HS-5 (cell line): ENCODE measurements at places on chromosomes 1 and 21.

DNA sequence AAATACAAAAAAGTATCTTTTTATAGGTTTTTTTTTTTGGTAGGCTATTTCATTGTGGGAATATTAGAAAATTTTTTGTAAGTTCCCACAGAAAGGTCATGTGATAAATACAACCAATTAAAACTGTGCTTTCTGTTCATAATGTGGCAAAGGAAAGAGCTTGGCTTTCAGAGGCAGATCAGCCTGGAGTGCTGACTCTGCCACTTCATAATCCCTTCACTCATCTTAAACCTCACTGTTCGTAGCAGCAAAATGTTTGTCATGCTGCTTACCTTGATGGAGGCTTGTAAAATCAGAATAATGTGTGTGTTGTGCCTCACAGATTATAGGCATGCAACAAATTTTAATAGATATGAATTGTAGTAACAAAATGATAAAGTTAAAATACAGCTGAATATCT is 176.8 kb downstream of the ZP4 start:
- no peak for DNase-seq

DNA sequence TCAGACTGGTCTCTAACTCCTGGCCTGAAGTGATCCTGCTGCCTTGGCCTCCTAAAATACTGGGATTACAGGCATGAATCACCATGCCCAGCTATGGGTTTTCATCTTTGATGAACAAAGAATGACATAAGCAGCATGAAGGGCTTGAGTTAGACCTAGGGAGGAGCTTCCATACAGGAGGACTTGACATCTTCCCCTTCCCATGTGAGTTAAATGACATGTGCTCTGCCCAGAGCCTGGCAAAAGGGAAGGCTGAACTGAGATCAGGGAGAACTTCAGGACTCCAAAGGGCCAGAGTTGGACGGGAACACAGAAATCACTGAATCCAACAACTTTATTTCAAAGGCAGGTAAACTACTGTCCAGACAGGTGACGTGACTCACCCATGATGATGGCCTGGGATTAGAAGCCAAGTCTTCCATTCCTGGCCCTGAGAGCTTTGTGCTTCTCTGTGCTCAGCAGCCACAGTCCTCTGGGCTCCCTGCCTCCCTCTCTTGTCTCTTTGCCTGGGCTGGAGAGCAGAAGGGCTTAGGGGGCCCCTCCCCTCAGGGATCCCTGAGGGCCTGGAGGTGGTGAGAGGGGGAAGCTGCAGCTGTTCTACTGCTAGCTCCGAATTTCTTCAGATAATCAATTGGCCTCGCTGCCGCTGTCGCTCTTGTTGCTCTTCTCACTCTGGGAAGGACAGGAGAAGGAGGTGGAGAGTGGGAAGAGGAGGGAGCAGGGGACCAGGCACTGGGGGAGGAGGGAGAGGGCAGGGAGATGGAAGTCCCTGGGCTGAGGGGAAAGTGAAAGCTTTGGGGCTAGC is 7.6 kb downstream of the NHLH1 start:
- no peak for DNase-seq

- no peak for DNase-seq
These were observed 135.9 kb upstream of the HMCN1 start for GRCh38 chr1:185598332-185598731.

- DNase-seq = no peak
These were observed 29.1 kb upstream of the F13B start for GRCh38 chr1:197096137-197096536.

DNA sequence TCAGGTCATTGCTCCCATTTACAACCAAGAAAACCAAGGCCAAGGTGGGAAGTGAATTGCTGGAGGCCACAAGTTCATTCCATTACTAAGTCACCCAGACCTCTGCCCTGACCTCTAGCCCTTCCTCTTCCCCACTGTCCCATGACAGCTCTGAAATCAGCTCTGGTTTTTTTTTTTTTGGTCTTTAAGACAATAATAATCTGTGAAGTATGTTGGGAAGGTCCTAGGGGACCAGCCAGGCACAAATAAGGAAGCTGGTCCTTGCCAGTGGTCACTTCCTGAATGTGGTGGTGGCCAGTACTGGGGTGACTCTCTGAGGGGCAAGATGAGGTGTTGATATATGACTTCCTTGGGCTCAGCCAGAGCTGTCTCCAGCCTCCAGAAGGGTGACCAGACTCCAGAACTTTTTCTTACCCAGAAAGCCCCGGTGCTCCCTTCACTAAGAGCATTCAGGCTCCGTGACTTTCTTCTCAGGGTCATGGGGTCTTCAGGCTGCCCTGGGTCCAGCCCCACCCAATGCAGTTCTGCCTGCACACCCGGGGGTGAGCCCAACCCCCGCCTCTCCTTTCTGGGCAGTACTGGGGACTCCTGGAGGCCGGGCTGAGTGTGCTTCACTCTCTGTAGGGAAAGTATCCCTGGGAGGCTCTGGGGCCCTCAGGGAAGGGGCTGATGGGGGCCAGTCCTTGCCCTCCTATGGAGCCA is 159.6 kb downstream of the PTPRU start:
- DNase-seq = no peak

DNA sequence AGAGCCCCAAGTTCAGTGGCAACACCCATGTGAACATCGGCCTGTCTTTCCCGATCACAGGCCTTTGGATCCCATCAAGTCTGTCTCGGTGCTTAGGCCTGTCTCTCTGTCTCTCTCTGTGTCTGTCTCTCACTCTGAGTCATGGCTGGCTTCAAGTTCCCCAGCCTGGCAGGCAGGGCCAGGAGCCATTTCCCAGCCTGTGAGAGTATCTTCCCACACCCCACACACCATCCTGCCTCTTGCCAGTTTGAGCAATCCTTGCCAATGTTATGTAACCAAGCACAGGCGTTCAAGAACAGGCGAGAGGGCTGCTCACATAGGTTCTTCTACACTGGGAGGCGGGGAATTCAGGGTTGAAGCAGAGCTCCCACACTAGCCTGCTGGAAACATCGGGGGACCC is 70.0 kb upstream of the TMEM51 start:
- no peak for DNase-seq

DNA sequence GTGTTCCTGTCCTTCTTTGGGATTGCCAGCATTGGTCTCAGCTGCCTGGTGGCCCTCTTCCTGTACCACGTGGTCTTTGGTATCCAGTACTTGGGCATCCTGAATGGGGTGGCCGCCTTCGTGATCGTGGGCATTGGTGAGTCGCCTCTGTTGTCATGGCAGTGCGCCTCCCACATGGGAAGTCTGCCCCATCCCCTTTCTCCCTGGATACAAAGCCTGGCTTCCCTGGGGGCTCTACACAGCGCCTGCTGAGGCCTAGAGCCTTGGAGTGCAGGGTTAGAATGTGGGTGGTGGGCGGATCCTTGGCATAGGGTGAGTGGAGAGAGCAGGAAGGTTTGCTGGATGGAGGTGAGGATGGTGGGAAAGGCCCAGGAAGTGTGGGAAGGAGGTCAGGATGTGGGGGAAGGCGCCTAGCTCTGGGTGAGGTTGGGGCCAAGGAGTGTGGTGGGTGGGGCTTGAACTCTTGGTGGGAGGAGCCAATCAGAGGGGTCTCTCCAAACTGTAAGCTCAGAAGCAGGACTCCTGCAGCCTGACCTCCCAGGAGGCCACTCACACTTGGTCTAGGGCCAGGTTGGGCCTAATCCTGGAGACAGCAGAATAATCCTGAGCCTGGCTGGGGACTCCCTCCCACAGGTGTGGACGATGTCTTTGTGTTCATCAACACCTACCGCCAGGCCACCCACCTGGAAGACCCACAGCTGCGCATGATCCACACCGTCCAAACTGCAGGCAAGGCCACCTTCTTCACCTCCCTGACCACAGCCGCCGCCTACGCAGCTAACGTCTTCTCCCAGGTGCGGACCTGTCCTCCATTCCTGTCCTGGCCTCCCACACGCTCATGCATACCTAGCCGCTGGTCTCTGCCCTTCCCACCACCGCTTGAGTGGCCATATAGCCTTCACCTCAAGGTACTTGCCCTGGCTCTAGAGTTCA is 36.7 kb downstream of the DISP3 start:
- DNase-seq = no peak

DNA sequence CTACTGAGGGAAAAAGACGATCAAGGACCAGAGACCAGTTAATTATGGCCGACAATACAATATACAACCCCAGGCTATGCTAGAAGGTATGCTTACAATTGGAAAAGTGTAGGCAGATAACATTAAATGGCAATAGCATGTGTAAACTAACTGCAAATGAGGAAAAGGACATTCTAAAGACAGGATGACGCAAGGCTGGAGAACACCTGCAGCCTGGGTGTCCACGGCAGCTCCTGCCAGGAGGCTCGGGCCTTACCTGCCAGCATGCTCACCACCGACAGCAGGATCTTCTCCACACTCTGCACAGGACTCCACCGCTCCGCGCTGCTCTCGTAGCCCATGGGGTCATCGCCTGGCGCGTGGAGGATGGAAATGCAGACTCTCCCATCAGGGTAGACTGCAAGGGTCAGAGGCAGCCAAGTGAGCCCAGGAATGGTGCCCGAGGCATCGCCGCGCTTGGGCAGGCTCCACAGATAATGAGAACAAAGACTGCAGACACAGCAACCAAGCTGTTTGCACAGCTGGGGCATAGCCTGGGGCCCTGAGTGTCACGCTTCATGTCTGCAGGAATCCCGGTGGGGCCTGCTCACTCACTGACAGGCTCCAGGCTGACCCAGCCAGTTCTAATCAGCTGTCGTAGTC is 28.2 kb downstream of the UBE2G2 start:
- DNase-seq = no peak

- DNase-seq = no peak
These were observed 10.8 kb upstream of the ASCL5 start for GRCh38 chr1:201137579-201138310.

DNA sequence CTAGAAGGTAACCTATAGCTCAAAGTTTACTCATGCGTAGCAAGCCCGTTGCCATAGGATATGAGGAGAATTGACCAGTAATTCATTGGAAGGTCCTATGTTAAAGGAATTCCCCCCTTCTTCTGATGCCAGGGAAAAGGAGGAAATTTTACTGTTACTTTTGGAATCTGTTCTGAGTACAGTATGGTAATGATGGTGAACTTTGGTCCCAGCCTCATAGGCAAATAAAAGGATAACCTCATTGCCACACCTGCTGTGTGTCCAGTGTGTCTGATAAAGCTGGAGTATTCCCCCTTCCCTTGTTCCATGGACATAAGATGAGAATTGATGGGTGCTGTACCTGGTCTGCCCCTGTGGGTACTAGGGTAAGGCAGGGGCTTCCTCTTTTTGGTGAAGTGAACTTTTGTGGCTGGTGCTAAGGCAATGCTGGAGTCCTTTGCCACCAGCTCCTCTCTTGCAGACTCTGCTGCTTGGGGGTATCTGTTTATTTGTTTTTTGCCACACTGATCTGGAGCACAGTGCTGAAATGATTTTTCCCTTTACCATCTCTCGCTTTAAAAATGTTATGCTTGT is 22.2 kb downstream of the MPZ start:
- DNase-seq = no peak

DNA sequence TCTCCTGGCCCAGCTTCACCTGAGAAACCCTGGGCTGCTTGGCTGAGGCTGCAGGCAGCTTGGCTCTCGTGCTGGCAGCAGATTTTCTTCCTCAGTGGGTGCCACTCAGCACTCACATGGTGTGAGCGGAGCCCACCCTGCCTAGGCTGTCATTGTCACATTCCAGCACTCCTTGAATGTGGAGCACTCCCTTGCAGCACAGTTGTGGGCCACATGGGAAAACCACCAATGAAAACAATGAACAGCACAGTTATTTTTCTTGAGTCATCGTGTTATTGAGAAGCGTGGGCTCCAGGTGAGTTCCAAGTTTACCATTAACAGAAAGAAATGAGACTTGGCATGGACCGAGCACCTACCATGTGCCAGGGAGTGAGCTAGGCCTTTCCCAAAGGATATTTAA is 27.2 kb upstream of the TRIM67 start:
- no peak for DNase-seq

GRCh38 chr21:41929248-41929647 is 24.6 kb downstream of the C2CD2 start:
- no peak for DNase-seq

DNA sequence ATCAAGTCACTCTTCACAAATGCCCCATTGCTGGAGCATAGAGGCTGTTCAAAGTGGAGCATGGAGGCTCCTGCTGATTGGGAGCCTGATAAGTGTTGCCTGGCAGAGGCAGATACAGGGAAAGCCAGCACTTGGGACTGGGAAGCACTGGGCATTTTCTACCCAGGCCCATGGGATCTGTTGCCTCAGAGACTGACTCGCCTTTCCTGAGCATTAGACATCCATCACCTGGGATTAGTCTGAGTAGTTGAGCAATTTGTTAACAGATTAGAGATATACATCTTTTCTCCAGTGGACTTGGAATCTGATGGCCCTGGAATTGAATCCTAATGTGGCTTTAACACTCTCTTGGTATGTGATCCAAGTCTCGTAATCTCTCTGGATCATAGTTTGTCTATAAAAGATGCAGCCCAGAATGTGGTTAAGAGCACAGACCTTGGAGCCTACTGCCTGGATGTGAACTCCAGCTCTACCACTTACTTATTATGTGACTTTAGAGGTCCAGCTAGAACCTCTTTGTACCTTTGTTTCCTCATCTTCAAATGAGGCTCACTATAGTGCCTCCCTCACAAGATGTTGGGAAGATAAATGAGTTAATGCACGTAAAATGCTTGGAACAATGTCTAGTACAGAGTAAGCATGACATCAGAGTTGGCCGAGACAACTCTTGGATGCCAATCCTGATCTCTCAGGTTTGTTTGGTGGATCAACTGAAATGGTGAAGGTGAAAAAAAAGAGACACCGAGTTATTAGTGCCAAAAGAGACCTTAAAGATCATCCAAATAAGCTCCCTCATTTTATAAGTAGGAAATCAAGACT is 38.3 kb upstream of the NRDC start:
- DNase-seq = no peak

- no peak for DNase-seq
These were observed 31.7 kb downstream of the SELL start for GRCh38 chr1:169679692-169680091.

GRCh38 chr21:25115021-25115420 is 492.3 kb downstream of the MRPL39 start:
- no peak for DNase-seq

DNA sequence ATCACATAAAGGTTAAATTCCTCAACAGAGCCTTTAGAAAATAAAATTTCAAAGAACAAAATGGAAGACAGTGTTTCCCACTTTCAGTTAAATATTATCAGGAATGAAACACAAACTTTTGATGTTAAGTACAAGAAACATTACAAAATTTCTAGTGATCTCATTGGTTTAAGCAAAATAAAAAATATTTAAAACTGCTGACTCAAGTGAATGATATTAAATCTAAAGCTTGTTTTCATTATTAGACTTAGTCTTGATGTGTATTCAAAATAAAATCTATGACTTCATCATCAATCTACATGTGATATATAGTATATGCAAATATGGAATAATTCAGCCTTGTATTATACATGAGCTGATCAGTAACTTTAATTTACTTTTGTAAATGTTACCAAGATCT is 584.9 kb downstream of the PTBP2 start:
- DNase-seq = no peak

DNA sequence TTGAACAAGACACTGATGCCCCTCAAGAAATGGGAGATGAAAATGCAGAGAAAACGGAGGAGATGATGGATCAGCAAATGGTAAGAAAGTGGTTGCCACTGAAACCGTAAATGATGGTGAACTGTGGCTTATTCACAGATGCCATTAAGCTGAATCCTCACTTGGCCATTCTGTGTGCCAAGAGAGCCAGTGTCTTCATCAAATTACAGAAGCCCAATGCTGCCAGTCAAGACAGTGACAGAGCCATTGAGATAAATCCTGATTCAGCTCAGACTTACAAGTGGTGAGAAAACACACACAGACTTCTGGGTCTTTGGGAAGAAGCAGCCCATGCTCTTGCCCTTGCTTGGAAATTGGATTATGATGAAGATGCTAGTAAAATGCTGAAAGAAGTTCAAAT is 52.5 kb downstream of the NBPF6 start:
- DNase-seq = peak; percentile 32

- DNase-seq = no peak
These were observed 86.8 kb upstream of the VAV3 start for GRCh38 chr1:108051631-108052377.
